ENCODE measurements at places on chromosomes 4 and X.

DNA sequence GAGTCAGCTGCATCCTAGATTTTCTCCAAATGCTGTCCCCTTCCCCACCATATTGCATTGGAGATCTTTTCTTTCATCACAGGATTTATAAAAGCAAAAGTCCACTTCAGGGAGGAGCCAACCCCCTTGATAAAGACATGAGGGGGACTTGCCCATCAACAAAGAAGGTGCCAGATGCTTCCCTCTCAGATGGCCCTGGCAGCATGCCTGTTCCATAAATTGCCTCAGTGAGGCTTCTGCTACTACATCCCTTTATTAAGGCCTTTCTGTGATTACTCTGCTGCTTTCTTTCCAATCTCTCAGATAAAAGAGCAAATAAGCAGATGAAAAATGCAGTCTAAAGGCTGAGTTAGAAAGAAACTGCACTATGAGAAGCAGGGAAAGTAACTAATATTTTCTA, 511.6 kb downstream of the PACRGL start:
- no peak for DNase-seq

- DNase-seq, result no peak
These were observed 61.9 kb downstream of the ABLIM2 start for GRCh38 chr4:8096690-8097061.

GRCh38 chr4:70948665-70949260, 44.7 kb upstream of the DCK start:
- DNase-seq, result no peak

DNA sequence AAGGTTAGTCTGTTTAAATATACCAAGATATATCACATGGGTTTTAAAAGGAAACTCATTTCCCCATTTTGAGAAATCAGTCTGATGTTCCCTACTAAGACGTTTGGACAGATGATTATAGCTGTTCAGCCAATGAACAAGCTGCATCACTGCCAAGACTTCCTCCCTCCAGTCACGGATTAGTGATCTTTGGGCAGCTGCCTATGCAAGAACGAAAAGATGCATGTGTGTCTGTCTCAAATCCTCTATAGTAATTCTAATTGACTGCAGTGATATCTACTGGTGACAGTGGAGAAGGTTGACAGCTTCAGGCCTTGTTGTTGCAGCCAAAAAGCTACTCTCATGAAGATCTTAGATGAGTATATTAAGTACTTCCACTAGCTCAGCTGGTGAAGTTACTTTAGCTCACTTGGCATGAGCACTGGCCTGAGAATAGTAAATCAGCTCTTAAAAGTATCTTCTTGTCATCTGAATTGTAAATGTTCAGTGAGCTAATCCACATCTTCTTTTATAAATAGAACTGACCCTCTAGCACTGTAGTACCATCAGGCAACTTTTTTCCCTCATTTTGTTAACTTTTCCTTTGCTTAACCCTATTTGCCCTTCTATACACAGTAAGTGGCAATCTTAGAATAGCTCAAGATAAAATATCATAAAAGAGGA, 134.5 kb upstream of the PCDH10 start:
- no peak for DNase-seq

DNA sequence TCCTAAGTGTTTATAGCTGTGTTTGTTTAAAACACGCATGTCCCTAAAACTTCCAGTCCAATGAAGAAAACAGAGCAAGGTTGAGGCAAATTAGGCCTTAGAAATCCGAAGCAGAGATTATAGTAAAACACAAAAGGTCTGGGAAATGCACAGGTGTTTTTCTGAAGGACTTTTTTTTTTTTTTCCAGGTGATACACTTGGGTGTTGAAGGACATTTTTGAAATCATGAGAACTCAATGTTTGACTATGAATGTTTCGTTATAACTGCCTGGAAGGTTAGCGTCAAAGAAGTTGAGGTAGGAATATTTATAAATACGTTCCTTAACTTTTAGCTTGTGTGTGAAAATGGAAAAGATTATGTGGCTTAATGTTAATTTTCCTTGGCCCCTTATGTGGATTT, 45.5 kb downstream of the FHIP1A start:
- no peak for DNase-seq

- DNase-seq, result no peak
These were observed 200.3 kb downstream of the FAT4 start for GRCh38 chr4:125515016-125515415.

- DNase-seq, result no peak
These were observed 145.1 kb upstream of the MSX1 start for GRCh38 chr4:4714331-4714730.

GRCh38 chr4:7002336-7002735, 40.8 kb upstream of the TADA2B start:
- DNase-seq, result no peak

DNA sequence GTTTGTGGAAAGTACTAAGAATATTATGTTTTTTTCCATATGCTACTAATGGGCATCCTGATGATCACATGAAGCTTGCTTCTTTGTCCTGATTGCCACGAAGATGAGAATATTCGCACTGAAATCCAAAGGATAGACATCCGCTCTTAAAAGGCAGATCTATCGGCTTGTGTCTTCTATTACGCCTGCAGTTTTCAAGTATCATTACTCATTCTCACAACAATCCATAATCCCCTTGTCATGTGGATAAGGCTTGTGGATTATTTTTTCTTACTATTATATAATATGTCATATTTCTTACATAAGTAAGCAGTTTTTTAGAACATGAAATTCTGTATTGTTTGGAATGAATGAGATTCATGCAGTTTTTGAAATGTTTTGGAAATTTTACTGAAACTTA, 62.8 kb downstream of the KCNIP4 start:
- no peak for DNase-seq

DNA sequence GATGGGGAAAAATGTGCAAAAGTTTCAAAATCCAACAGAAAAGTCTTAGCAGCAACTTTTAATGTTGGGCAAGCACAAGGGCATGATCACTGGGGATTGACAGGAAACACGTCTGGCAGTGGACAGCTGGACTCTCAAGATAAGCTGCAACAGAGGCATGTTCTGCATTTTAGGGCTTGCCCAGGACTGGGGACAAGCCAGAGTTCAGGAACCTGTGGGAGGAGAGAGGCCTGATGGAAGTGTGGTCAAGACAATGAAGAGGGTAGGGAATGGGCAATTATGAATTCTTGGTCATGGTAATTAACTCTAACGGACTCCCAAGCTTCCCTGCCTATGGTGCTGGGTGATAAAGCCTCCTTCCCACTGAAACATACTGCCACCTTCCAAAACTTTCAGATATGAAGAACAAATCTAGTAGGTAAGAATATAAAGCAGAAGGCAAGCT, 48.4 kb downstream of the ANXA3 start:
- DNase-seq, result no peak

DNA sequence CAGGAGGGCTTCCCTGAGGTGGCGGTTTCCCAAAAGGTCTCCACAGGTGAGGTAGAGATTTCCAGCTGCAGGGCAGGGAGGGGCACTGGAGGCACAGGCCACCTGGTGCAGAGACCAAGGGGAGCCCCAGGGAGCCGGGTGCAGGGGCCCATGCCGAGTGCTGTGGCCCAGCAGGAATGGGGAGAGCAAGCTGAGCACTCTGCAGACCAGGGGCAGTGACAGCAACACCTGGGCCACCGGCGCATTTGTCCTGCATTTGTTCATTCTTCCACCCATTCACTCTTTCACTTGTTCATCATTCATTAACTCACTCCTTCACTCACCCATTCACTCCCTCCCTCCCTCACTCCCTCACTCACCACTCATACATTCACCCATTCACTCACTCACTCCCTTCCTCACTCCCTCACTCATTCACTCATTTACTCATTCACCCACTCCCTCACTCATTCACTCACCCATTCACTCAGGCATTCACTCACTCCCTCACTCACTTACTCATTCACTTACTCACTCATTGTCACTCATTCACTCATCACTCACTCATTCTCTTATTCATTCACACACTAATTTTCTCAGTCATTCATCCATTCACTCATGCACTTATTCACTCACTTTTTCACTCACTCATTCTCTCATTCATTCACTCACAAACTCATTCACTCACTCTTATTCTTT, 16.3 kb downstream of the CPZ start:
- DNase-seq, result no peak

DNA sequence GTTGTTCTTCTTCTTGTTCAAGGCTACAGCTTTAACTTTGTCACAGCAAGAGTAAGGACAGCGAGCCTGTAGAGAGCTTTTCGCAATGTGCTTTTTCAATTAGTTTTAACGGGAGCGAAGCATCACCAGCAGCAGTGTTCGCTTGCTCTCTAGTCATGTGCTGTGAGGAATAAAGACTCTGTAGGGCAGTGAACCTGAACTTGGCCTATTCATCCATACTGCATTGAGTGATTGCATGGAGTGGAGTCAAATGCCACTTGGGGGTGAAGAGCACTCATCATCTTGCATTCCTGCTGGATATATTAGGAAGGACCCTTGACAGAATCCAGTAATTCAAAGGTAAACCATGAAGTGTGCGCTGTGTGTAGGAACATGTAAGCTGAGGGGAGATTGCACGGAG, 240.0 kb downstream of the FRMPD4 start:
- no peak for DNase-seq

DNA sequence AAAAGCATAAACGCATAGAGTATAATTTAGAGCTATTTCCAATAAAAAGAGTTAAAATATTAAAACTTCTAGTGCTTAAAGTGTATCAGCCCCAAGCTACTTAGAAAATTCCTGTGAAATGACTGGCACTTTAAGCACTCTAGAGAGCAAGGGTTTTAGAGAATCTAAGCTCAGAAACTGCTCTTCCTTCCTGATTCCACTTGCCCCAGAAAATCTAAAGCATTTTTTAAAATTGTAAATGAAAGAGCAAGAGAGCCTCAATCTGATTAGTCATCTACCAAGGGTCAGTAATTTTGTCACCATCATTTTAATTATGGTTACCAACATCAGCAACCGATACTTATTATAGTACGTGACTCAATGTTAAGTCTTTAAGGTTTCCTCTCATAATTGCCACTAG, 25.0 kb downstream of the CTPS2 start:
- DNase-seq, result no peak

GRCh38 chr4:1418494-1419285, 12.4 kb upstream of the NKX1-1 start:
- DNase-seq, result no peak

DNA sequence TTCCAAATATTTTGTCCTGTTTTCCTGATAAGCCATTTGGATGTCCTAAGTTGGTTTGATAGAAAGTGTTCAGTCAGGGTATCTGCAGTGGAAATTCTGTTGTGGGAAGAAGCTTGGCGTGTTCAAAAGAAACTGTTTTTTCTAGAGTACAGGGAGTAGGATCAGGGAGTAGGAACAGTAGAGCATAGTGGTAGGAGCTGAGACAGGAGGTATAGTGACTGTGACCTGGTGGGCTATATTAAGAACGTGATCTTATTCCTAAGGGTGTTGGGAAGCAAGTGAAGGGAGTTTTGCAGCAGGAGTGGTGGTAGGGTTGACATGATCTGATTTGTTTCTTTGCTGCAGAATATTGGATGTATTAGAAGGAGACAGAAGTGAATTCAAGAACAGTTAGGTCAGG, 348.2 kb downstream of the BMPR1B start:
- no peak for DNase-seq

- no peak for DNase-seq
These were observed 127.8 kb downstream of the PHKA2 start for GRCh38 chrX:18855919-18856644.

DNA sequence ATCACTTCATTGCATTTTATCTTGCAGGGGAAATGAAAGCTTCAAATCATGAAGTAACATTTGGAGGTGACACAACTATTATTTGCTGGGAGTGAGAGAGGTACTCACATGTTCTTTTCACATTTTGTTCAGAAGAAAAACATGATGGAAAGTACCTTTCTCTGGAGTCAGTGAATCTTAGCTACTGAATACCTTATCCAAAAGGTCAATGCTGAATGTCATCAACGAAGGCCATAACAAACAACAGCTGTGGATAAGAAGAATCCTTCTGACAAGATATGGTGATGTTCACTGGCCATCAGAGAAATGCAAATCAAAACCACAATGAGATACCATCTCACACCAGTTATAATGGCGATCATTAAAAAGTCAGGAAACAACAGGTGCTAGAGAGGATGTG, 36.5 kb upstream of the NUDT10 start:
- no peak for DNase-seq

- no peak for DNase-seq
These were observed 1.6 kb downstream of the SEPTIN11 start for GRCh38 chr4:76950956-76951671.

DNA sequence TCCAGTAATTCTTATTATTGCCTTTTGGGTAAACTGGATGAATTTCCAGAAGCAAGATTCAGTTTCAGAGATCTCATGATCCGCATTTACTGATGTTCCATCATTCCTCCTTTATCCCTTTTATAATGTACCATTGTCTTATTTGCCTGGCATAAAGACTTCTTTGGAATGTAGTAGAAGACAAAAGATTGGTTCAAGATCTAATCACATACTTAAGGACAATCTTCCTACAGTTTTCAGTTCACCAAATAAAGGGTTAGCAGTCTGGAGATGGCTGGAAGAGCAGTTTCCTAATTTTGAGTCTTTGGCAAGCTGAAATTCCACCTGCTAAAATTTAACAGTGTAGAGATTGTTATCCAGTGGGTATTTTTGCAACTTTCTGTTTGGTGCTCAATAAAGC, 30.9 kb upstream of the HAND2 start:
- no peak for DNase-seq

- no peak for DNase-seq
These were observed 1.2 kb upstream of the PLAC8 start for GRCh38 chr4:83115656-83116285.

GRCh38 chr4:14035076-14035475, 407.6 kb upstream of the BOD1L1 start:
- no peak for DNase-seq

- DNase-seq, result no peak
These were observed 164.9 kb upstream of the AGA start for GRCh38 chr4:177607111-177607573.

DNA sequence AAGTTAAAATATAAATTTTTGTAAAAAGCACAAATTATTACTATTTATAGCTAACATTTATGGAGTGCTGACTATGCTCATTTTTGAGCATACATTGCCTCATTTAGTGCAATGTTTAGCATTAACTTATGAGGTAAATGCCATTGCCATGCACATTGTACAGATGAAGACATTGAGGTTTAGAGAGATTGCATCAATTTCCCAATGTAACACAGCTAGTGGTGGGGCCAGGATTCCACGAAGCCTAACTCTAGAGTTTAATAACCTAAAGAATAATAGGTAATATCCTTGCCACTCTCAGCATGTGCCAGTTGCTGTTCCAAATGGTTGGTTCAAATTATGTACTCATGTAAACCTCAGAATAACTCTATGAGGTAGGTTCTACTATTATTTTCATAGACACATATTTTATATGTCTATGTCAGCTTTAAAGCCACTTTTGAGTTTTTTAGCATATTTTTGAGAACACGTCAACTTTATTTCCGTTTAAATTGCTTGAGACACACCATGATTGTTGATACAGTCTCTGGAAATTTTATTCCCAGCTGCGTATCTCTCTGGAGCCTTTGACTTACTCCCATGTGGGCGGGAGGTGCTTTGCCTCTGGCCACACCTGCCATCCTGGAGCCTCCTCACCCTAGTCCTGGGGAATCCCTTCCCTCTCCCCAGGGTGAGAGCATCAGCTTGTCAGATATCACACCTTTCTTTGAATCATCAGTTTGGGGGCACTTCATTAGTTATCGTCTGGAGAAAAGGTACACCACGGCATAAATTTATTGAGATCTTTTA, 10.8 kb upstream of the ADH1A start:
- no peak for DNase-seq

Data from CD8-positive, alpha-beta T cell (primary cell).